ENCODE measurements at places on chromosomes 5 and 9. TPM values are rescaled to one million over a fixed set of nuclear protein-coding genes. Genes with fewer than 3 reads are reported as not detected.

GRCh38 chr5:58944221-58944620, 361.3 kb downstream of the RAB3C start:
- no peak for DNase-seq

DNA sequence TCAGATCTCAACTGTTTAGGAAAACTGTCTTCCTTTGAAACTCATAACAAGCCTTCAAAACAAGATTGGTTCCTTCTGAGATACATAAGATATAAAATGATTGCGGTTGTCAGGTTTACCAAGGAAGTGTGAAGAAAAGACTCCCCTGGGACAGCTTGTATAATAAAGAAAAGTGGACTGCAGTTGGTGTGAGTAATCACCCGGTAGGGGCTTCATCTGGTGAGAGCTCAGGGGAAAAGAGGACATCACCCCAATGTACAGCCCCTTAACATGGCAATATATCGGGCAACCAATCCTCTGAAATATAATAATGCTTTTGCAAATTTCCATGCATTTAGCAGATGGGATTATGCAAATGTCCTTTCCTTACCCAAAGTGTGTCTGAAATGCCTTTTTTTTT, 216.5 kb upstream of the KLF9 start:
- no peak for DNase-seq

GRCh38 chr5:107533910-107534876, 136.5 kb downstream of the EFNA5 start:
- no peak for DNase-seq

- no peak for DNase-seq
These were observed 1.5 kb upstream of the PHF19 start for GRCh38 chr9:120878188-120879130.

- no peak for DNase-seq
These were observed 4.0 kb upstream of the GPSM1 start for GRCh38 chr9:136323371-136323789.

DNA sequence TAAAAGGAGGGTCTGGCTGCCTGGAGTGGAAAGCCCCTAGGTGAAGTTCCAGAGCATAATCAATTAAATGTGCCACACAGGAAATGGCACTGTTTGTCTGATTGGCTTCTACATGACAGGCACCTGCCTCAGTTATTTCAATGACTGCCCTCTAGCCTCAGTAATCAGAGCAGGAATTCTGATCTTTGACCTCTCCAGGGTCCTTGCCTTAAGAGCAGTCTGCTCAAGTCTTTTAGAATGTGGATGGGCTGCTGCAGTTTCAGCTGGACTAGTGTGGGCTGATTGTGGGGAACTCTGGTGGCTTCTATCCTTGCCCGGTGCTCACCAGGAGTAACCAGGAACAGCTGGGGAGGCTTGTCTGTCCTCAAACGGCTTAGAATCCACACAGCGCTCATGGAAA, 98.9 kb downstream of the LIX1 start:
- DNase-seq = no peak

GRCh38 chr5:172768573-172769341, 2.2 kb downstream of the DUSP1 start:
- DNase-seq = no peak

GRCh38 chr9:120348951-120349429, 231.0 kb downstream of the CDK5RAP2 start:
- peak; percentile 64 for DNase-seq

DNA sequence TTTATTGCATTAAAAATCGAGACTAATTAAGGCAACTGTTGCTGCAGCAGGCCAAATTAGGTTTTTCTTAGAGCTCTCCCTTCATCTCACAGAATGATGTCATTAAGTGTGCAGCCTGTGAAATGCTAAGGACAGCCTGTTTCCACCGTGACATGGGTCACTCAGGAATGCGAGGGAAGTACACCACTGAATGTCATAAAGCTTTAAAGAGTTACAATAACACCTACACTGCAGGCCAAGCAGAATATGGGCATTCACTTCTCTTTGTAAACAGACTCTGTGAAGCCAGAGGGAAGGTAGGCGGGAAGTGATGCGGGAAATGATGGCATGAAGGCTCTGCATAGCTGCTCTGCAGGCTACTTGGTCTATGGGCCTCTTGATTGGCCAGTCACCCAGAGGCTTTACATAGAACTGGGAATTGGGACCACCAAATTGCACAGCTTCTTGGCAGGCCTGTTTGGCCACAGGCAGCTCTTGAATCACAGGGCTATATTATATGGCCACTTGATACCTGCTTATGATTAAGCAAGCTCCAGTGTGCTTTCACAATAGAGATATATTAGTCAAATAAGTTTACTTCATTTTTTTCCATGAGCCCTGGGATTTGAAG, 28.4 kb upstream of the AOPEP start:
- DNase-seq = no peak

- DNase-seq = no peak
These were observed 14.4 kb downstream of the SHB start for GRCh38 chr9:38054653-38055052.

GRCh38 chr9:137969008-137969407, 91.4 kb downstream of the CACNA1B start:
- no peak for DNase-seq

GRCh38 chr9:87701931-87702421, 23.9 kb upstream of the CTSL start:
- DNase-seq = no peak

DNA sequence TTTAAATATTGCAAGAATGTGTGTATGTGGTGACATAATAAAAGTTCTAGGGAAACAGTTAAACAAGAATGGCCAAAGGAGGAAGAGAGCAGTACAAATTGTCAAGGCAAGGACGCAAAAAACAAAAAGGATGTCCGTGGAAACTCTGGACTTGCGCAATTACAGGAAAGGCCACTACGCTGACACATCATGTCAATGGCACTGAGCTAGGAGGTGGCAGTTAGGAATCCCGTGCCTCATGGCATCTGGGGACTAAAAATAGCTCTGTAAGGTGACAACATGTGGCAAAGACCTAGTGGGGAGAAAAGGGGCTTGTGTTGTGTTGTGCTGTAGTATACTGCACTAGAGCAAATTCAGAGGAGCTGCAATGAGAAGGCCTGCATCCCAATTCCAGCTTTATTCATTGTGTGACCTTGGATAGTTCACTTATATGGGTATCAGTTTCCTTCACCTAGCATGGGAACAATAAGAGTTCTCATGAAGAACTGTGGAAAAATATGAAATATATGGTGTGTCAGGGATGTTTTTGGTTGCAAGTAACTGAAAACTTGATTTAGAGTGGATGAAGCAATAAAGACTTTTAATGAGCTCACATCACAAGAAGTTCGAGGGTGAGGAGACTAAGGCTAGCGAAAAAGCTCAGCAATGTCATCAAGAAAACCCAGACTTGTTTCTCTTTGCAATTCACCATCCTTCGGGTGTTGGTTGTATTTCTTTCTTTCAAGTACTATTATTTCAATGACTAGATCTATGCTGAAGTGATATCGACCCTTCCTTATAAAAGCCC, 124.1 kb upstream of the STC2 start:
- no peak for DNase-seq

GRCh38 chr5:114898602-114899001, 271.1 kb downstream of the TRIM36 start:
- no peak for DNase-seq

DNA sequence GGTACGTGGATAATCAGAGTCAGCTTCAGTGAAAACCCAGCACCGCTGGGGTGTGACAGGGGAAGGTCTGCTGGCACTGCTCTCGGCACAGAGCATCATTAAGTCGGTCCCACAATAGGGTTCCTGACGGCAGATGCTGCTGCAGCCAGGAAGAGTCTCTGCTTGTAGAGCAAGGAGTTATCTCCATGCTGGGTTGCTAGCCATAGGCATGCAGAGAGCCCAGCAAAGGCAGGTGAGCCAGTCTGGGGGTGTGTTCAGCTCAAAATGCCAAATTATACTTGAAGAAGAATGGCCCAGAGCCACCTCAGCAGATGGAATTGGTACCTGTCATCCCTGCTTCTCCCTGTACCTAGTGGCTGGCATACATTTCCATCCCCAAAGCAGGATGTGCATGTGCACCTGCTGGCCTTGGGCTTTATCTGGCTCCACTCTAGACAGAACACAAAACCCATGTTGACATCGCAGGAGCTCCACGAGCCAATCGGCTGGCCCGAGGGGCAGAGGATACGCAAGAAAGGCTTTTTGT, 100.8 kb downstream of the WDR41 start:
- no peak for DNase-seq

GRCh38 chr9:131670247-131671132, 69.4 kb downstream of the RAPGEF1 start:
- no peak for DNase-seq

GRCh38 chr5:33340195-33340594, 100.6 kb upstream of the TARS1 start:
- DNase-seq = no peak

- no peak for DNase-seq
These were observed 166.2 kb downstream of the PAX5 start for GRCh38 chr9:36867672-36868471.

DNA sequence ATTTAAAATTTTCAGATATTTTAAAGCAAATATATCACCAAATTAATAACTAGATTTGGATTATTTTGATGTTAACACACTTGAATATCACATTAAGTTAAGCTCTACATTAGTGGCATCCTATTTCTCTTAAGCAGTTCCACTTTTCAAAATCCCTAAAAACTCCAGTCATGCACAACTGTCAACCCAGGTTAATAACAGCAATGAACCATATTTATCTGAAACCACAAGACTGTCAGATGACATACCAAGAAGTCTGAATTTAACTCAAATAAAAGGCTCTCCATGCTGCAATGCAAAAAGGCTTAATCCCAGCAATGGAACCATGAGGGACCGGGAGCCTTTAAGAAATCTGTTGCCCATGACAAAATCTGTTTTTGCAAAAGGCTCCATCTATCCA, 27.5 kb downstream of the FNIP1 start:
- no peak for DNase-seq

GRCh38 chr5:154749491-154749890, 5.7 kb upstream of the LARP1 start:
- DNase-seq = no peak

- DNase-seq = no peak
These were observed 111.2 kb downstream of the ADAMTS2 start for GRCh38 chr5:179233909-179234562.

DNA sequence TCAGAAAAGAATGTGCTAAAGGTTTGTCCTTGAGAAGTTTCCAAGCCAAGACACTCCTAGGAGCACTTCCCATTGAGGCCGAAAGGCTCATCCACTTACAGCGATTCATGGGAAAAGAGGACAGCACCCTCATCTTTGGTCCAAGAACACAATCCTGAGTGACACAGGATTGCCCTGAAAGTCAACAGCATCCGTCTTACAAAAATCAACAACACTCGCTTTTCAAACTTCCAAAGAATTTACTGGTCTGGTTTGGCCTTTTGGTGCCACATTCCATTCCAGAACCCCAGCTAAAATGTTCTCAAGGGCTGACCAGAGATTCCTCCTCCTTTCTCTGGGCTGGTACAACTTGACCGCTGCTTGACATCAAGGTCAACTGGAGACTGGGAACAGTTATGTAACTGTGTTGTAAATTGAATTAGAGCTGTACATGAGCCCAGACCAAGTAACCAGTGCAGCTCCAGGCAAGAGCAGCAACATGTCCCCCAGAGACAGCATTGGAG, 415.8 kb upstream of the PIK3R1 start:
- no peak for DNase-seq

- DNase-seq = no peak
These were observed 169.7 kb downstream of the DTWD2 start for GRCh38 chr5:118818604-118819003.

DNA sequence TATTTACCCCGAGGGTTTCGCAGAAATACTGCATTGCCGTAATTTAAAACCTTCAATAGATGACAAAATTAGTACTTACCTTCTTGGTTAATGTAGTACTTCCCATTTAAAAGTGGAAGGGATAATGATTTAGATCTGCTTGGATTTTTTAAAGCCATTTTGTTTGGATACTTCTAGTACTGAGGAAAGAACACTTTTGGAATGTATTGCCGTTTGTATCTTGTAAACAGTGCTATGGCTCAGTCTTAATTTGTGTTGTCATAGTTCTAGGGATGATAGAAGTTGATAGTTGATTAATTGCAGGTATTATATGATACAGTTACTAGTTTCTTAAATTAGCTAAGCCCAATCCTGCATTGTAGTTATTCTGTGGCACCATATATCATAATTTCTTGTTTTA, 33.1 kb downstream of the TNPO1 start:
- DNase-seq = no peak

GRCh38 chr5:136174021-136174659, 18.8 kb downstream of the SMIM32 start:
- no peak for DNase-seq

DNA sequence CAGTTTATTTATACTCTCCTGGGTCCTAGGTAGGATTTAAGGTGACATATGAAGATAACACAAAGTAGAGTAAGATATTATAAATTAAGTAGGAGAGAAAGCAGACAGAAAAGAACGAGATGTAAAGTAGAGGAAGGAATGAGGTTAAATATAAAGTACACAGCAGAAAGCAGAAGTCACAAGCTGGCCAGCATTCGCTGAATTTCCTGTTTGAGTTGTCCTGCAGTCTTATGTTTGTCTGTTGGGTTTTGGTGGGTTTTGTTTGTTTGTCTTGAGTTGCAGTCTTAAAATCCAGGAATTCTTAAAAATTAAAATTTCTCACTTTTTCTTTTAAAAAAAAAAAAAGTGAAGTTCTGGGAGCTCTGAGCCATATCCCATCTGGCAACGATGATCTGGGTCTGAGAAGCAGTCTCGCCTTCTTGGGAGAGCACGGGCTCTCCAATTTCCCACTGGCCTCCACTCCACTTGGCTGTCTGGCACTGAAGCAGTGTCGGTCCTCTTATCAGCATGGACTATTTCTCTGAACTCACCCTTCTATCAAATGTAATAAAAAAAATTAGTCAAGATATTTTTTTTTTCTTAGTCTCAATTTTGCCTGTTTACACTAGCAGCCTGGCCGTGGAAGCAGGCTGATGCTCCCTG, 2.0 kb downstream of the S100Z start:
- DNase-seq = no peak

GRCh38 chr9:134661791-134662142, 20.2 kb downstream of the COL5A1 start:
- DNase-seq = no peak

- no peak for DNase-seq
These were observed 1974.8 kb downstream of the EFNA5 start for GRCh38 chr5:105695941-105696340.

GRCh38 chr5:65307088-65307487, 174.6 kb downstream of the ADAMTS6 start:
- DNase-seq = no peak

TOR4A gene
- total RNA-seq = 1.5 TPM

PRDM9 gene
- not detected for total RNA-seq

PCDHA12 gene
- total RNA-seq = 32.4 TPM

TAF11L10 gene
- 0.83 TPM for total RNA-seq

AHRR gene
- 2.0 TPM for total RNA-seq

ARRDC1 gene
- total RNA-seq = 22.5 TPM

FPGS gene
- total RNA-seq = 44.2 TPM

FOXD4L3 gene
- total RNA-seq = 0.27 TPM

PRSS3 gene
- not detected for total RNA-seq

PKD2L2 gene
- not detected for total RNA-seq

TLX3 gene
- 161 TPM for total RNA-seq

EDIL3 gene
- 220 TPM for total RNA-seq

MTMR12 gene
- total RNA-seq = 25.6 TPM

NCS1 gene
- total RNA-seq = 312 TPM

FOXE1 gene
- not detected for total RNA-seq

HK3 gene
- not detected for total RNA-seq

LMX1B gene
- total RNA-seq = 0.27 TPM

All from glutamatergic neuron (in vitro differentiated cells).